Osteocyte (in vitro differentiated cells): ENCODE measurements at places on chromosomes 3 and 15. TPM values are rescaled to one million over a fixed set of nuclear protein-coding genes. Genes with fewer than 3 reads are reported as not detected.

DNA sequence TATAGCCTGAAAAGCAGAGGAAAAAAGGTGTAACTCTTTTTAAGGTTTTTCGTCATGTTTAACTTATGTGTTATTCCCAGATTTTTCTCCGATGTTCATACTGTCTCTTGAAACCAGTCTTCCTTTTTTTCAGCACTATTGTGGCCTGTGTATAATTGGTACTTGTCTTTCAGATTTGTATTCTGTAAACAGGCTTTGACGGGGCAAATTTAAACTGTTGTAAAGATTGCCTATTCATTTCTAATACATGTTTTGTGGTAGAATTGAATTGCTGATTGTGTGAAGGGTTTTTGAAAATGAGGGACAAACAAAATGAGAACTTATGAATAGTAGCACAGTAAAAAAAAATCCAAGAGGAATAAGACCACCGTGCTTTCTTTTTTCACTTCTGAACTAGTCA lies 33.6 kb downstream of the AKAP13 start:
- peak overlapping the region; percentile 75 for H3K27ac ChIP-seq
- no peaks in the 10 kb centered on the region for H3K27me3 ChIP-seq
- peaks cover 2% of the 10 kb centered on the region for H3K36me3 ChIP-seq
- H3K4me3 ChIP-seq: peak overlapping the region; percentile 6

DNA sequence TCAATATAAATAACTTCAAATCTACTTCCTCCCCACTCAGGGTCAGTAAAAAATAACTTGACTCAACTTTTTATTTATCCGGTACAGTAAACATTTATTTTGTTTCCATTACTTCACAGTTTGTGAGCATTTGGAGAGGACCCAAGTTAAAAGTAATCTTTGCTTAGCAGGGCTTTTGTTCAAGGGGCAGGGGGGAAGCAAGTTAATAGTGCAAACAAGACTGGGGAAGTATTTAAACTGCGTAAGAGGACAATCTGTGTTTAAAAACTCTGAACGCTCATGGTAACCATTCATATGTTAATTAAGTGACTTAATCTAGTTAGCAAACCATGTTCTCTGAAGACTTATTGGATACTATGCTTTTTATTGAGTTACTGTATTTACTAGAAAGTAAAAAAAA lies 346.2 kb downstream of the SLC9A9 start:
- no peak overlapping the region for H3K27ac ChIP-seq
- no peaks in the 10 kb centered on the region for H3K27me3 ChIP-seq
- H3K36me3 ChIP-seq: no peaks in the 10 kb centered on the region
- no peak for DNase-seq
- H3K4me1 ChIP-seq: peaks cover 6% of the 10 kb centered on the region

DNA sequence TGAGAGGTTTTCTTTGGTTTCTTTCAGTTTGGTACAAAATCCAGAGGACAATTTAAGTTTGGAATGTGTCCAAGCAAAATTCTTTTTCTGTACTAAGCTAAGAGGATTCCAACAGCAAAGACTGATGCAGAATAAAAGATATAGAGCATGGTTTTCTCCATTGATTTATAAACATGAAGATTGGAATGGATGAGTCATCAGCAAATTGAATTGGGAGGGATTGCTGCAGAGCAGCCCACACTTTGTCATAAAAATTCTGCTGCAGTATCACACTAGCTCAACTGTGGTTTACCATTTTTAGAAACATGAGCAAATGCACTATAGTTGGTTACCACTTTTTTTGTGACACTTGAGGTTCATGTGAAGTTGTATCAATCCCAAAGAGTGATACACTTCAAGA lies 16.1 kb upstream of the LARP6 start:
- H3K27me3 ChIP-seq: no peaks in the 10 kb centered on the region
- H3K36me3 ChIP-seq: peaks cover 4% of the 10 kb centered on the region
- H3K4me3 ChIP-seq: no peak overlapping the region
- H3K27ac ChIP-seq: peak overlapping the region; percentile 72
- peaks cover 56% of the 10 kb centered on the region for H3K4me1 ChIP-seq
- no peak for DNase-seq

DNA sequence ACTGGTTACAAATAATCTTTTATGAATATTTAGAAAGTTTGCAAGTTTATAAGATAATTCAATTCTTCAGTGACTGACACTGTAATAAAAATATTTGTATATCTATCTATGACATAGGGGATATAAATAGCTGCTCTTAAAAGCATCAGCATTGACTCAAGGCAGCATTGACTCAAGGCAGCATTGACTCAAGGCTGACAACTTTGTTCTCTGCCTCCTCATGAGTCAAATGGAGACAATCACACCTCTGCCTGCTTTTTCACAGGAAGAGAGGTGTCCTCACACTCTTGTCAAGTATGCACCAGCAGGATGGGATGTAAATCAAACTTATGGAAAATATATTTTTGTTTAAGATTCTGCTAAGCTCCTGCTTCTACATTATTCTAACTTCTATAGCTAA lies 1173.1 kb downstream of the NSUN3 start:
- no peaks in the 10 kb centered on the region for H3K36me3 ChIP-seq
- no peaks in the 10 kb centered on the region for H3K27me3 ChIP-seq
- no peak for DNase-seq
- no peaks in the 10 kb centered on the region for H3K4me1 ChIP-seq

DNA sequence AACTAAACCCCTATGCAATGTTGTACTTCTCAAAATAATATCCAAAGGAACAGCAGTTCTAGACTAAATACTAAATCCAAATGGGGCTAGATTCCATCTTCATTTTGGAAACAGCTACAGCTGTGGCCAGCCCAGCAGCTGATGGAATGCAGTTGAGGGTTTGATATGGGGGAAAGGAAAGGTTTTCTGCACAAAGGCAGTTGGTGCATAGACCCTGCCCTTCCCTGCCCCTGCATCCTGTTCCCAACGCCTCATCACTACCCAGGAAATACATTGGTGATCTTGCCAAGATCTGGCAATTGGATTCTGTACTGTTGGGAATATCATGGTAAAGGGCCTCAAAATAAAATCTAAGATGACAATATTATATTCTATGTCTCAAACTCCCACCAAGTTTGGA lies 43.9 kb downstream of the DTWD1 start:
- peaks cover 5% of the 10 kb centered on the region for H3K27me3 ChIP-seq
- no peak overlapping the region for H3K4me3 ChIP-seq
- no peak for DNase-seq

DNA sequence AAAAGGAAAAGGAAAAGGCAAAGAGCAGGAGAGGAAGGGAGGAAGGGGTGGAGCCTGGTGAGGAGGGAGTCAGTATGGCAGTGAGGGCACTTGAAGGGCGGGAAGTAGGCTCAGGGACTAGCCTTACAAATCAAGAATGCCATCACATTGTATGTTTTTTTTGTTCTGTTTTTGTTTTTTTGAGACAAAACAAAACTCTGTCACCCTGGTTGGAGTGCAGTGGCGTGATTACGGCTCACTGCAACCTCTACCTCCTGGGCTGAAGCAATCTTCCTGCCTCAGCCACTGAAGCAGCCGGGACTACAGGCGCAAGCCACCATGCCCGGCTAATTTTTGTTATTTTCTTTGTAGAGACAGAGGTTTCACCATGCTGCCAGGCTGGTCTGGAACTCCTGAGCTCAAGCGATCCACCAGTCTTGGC lies 10.5 kb upstream of the PIK3CB start:
- H3K27ac ChIP-seq: no peak overlapping the region
- peaks cover 2% of the 10 kb centered on the region for H3K4me1 ChIP-seq
- no peak for DNase-seq
- H3K4me3 ChIP-seq: no peak overlapping the region
- H3K27me3 ChIP-seq: no peaks in the 10 kb centered on the region
- no peaks in the 10 kb centered on the region for H3K36me3 ChIP-seq

GRCh38 chr3:10226293-10226692 lies 22.0 kb upstream of the TATDN2 start:
- H3K36me3 ChIP-seq: no peaks in the 10 kb centered on the region
- DNase-seq: no peak
- H3K4me3 ChIP-seq: no peak overlapping the region
- peaks cover 11% of the 10 kb centered on the region for H3K4me1 ChIP-seq
- no peaks in the 10 kb centered on the region for H3K27me3 ChIP-seq
- H3K27ac ChIP-seq: no peak overlapping the region

ZMYND10 gene
- total RNA-seq: 0.50 and 1.6 TPM in 2 replicates

SH2D7 gene
- not detected in 2 replicates for total RNA-seq
